NCI-H1930 (cell line): ENCODE measurements at places on chromosomes 5 and 9.

DNA sequence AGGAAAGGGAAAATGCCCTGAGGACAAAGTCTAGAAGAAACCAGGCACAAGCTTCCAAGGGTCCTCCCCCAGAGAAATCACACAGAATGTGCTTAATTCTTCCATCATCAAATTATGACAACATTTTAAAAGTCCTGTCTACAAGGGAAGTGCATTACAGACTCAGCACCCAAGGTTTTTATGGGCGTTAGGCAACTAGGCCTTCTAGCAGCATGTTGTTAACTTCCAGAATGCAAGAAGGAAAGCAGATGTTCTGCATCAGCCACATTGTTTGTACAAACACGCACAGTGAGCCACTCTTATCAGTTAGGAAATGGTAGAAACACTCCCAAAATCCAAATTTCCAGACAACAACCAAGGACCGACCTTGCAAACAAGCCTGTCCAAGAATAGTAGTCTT, 26.5 kb downstream of the SMC5 start:
- no peak for DNase-seq

DNA sequence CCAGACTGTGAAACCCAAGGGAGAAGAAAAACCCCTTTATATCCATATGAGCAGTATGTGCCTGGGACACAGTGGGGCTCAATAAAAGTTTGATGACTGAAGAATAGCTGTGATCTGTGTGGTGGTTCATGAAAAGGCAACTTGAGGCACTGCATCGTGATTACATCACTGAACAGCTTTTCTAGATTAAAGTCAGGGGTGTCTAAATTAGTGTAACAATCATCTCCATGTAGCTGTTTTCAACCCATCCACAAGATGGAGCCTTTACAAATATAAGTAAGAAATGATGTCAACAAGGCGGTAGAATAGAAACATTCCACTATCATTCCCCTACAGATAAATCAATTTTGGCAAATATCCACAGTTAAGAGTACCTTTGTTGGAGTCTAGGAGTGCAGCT, 55.5 kb downstream of the PRRC1 start:
- DNase-seq, result no peak

- no peak for DNase-seq
These were observed 409.3 kb downstream of the AGTPBP1 start for GRCh38 chr9:85332487-85332886.

GRCh38 chr5:96384353-96384752, 48.7 kb downstream of the PCSK1 start:
- DNase-seq, result no peak

- no peak for DNase-seq
These were observed 116.8 kb downstream of the MACIR start for GRCh38 chr5:103375350-103375749.

- no peak for DNase-seq
These were observed 3.1 kb upstream of the PLIN2 start for GRCh38 chr9:19130436-19130835.

DNA sequence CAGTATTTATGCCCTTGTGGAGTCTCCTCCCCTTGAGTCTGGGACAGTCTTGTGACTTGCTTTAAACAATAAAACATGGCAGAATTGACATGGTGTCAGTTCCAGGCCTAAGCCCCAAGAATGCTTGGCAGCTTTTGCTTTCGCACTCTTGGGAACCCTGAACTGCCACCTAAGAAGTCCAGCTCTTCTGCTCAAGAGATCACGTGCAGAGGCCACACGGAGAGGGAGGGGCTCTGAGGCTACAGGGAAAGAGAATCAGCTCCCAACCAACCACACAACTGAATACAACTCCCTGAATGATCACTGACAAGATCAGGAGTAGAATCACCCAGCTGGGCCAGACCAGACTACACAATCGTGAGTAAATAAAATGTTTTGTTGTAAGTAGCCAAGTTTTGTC, 97.6 kb downstream of the MED27 start:
- no peak for DNase-seq

DNA sequence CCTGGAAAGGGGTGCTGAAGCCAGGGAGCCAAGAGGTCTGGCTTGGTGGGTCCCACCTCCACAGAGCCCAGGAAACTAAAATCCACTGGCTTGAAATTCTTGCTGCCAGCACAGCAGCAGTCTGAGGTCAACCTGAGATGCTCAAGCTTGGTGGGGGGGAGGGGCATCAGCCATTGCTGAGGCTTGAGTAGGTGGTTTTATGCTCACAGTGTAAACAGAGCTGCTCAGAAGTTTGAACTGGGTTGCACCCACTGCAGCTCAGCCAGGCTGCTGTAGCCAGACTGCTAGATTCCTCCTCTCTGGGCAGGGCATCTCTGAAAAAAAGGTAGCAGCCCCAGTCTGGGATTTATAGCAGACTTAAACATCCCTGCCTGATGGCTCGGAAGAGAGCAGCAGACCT, 55.5 kb upstream of the FBXL17 start:
- DNase-seq, result no peak

DNA sequence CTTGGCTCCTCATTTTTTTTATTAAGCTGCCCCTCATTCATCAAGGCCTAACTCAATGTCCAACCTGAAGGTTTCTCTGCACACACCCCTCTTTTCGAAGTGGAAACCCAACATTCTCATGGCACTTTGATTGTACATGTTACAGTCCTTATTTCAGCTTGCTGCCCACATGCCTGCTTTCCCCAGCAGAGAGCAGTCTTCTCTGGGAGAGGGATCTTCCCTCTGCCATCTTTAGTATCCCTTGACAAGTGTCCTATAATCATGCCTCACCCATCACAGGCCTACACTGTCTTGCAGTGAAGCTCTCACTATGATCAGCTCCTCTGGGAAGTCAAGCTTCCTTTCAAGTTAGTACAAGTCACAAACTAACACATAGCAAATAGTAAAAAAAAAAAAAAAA, 175.1 kb downstream of the ACER2 start:
- no peak for DNase-seq

GRCh38 chr9:34627716-34628655, 880 bp downstream of the ARID3C start:
- DNase-seq, result no peak

GRCh38 chr9:86073839-86074238, 25.5 kb downstream of the GOLM1 start:
- DNase-seq, result no peak

GRCh38 chr5:135398160-135398854, 724 bp downstream of the MACROH2A1 start:
- DNase-seq, result no peak

GRCh38 chr5:144076521-144077083, 93.9 kb downstream of the YIPF5 start:
- no peak for DNase-seq

- no peak for DNase-seq
These were observed 228.7 kb upstream of the NR4A3 start for GRCh38 chr9:99592834-99593574.

GRCh38 chr5:177264178-177264577, 39.3 kb downstream of the RAB24 start:
- DNase-seq, result no peak

DNA sequence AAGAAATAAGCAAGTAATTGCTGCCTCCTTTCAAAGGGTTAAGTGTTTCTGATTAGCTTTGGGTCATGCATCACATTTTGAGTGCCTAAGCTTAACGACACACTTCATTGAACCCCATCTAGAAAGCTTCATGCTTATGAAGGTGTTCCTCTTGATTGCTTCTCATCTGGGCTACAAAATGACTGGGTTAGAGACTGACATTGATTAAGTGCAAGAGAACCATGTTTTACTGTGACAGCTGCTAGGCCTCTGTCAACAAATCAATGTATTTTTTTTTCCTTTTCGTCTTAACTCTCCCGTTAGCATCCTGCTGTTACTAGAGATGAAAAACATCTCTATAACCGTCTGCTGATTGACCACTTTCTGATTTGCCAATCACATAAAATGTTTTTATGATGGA, 725.0 kb downstream of the TLE1 start:
- DNase-seq, result no peak

- DNase-seq, result no peak
These were observed 157.6 kb downstream of the TTC39B start for GRCh38 chr9:15149450-15149849.

GRCh38 chr5:141632650-141633049, 4.0 kb downstream of the HDAC3 start:
- DNase-seq, result no peak

DNA sequence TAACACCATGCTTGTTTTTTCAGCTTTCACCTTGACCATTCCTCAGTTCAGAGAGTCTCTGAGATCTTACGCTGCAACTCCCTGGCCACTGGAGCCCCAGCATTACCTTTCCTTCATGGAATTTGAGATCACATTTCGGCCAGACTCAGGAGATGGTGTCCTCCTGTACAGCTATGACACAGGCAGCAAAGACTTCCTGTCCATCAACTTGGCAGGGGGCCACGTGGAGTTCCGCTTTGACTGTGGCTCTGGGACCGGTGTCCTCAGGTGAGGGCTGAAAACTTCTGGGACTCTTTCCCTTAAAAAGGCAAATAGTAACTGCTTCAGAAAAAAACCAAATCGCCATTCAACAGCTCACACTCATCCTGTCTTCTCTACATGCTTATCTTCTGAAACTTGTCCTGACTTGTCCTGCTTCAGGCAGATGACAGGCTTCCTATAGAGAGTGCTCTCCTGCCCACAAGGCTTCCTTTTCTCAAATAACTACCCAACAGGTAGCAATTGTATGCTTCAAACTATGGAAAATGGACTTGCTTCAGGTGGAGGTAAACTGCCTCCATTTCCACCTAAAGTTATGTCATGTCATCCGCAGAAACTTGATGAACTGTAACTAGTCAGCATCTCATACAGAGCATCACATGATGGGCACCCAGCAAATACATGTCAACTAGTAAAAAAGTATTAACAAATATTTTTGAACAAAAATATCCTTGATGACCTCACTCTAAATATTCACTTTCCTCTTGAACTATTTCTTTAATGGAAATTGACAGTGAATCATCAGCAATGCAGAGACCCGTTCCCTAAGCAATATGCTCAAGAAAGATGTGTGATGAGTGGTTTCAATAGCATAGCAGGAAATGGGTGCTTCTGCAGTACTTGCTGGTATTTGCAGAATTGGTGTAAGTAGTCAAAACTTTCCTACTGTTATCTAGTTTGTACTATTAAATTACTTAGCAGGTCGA, 129.2 kb downstream of the LIFR start:
- DNase-seq, result no peak

DNA sequence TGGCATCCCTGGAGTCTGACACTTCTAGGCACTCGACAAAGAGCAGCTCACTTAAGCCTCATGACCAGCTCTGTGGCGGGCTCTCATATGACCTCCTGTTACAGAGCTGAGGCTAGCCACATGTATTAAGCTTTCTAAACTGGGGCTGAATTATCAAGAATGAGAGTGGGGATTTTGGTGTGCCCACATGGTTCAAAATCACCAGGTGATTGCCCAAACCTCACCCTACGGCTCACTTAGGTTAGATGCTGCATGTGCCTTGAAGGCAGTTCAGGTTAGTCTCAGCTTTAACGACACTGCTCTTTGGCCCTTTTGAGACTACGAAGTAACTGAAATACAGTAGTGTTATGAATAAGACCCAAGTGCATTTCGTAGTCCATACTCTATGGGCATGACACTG, 39.4 kb upstream of the SMIM32 start:
- DNase-seq, result no peak

DNA sequence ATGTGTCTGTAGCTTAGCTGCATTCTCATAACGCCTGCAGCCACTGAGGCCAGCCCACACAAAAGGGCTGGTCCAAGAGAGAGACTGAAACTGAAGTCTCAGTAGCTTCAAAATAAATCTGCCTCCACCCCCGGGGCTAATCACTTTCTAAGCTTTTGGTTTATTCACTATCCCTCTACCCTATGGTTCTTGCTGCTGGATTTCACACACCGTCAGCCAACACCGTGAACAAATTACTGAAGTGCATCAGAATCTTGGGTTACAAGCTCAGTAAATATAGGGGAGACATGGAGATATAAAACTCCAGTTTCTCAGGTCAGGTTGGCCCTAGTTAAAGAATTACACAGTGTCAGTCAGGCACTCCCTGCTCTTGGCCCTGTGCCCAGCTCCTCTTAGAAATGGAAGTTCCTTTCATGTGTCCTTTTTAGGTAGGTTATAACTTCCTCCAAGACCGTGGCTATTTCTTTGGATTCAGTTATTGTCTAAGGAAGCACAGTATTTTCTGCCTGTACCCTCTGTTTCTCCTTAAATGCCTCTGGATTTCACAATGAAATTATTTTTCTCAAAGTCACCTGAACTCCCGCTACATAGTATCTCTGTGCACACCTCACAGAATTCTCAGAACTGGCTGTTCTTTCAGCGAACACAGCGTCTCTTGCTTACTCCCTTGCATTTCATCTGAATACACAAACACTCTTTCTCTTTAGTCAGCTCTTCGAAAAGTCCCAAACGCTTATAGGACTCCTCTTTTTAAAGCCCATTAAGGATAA, 112.5 kb downstream of the FAM174A start:
- no peak for DNase-seq

DNA sequence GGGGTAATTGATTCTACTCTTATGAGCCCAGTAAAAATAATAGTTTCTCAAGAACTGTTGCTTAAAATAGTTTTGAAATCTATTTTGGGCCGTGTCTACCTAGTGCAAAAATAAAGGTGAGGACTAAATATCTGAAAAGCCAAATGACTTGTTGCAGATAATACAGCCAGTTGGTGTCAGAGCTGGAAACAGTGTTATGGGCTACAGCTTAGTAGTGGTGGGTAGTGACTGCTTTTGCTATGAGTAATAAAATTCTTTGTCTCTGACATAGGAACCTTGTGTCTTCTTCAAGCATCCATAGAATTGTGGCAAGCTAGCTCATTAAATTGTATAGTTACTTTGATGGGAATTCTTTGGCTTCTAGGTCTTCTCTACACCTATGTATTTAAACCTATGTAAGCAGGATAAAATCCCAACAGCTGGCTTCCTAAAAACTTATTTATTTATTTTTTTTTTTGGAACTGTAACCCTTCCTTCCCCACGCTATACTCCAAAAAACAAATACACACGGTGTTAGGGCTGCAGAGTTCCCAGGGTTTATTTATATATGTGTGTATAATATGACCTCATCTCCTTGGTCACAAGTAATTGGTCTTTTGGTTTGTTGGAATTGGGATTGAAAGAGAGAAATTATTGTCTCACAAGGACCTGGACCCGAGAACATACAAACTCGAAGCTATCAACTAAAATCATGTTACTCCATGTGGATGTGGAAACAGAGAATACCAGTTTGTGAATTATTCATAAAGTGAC, 138.0 kb downstream of the NUDT12 start:
- no peak for DNase-seq

DNA sequence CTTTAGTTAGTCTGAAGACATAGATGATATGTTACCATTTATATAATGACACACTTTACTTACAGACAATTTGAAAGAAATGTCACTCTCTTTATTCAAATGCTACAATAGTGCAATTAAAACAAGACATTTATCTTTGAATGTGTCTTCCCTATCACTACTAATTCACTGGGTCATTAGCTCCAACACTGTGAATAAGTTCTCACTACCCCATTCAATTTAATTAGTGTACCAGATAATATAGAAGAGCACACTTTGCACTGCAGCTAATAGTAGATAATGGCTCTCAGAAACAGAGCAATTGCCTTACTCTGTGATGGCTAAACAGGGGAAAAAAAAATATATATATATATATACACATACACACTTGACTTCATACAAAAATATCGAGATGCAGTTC, 497.0 kb downstream of the DTWD2 start:
- peak; percentile 40 for DNase-seq
